ENCODE measurements at places on chromosomes 4 and X.
A peak's percentile ranks its signal among the peaks of the same experiment; 100 is the strongest.

- no peak for DNase-seq
Observed at GRCh38 chrX:150155436-150156035, 207.6 kb upstream of the MAMLD1 start.

DNA sequence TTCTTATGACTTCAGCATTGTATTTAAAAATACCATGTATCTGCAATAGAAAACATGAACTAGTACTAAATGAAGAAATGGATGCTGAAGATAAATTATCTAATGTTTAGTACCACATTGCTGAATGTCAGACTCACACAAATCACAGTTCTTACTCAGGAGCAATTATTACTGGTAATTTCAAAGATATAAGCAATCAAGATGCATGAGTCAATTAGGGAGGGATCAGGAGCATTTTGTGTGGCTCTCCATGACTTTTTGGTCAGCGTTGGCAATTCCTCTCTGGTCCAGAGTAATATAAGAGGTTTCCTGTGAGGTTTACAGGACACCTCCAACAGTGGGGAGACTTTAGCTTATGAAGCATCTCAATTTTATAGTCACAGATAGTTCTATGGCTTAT lies 167.0 kb upstream of the PCDH7 start:
- no peak for DNase-seq

- no peak for DNase-seq
Observed at GRCh38 chr4:153987291-153987690, 198.4 kb upstream of the SFRP2 start.

- DNase-seq, result peak; percentile 6
Observed at GRCh38 chrX:100995469-100995868, 26.0 kb downstream of the ARL13A start.

DNA sequence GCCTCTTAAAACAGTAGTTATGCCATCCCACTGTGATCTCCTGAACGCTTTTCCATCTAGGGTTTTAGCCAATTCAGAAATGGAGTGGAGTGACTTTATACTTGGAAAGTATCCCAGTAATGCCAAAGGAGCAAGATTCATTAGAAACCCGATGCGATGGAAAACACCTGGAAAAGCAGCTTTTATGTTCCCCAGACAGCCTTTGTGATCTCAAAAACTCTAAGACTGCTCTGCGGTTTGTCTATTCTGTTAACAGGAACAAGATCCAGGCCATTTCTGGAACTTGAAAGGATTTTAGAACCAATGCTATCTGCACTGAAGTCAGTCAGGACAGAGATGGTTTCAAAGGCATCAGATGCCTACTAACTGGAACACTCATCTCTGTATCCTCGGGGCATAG lies 145.1 kb downstream of the APBB2 start:
- DNase-seq, result no peak

DNA sequence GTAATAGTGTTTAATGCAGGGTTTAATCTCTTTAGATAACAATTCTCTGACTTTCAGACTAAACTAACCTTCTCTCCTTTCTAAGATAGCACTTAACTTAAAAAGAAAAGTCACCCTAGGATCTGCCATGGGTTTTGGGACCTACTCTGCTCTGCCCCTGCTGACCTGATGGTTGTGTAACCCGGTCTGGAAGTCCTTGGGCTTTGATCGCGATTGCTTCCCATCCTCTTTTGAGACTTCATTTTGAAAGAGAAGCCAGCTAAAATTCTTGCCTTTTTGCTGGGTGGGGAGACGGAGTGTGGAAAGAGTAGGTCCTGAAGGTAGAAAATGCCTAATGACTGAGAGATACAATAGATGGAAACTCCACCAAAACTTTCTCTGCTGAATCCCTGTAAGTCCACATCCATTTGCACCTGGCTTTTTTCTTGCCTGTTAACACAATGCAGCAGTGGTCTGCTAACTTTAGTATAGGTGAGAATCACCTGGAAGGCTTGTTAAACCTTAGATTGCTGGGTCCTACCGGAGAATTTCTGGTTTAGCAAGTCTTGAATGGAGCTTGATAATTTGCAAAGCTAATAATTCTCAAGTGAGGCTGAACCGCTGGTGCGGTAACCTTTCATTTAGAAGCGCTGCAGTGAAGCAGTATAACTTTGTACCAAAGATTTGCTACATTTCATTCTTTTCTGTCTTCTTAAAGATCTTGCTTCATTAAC lies 45.6 kb upstream of the CCSER1 start:
- DNase-seq, result no peak

DNA sequence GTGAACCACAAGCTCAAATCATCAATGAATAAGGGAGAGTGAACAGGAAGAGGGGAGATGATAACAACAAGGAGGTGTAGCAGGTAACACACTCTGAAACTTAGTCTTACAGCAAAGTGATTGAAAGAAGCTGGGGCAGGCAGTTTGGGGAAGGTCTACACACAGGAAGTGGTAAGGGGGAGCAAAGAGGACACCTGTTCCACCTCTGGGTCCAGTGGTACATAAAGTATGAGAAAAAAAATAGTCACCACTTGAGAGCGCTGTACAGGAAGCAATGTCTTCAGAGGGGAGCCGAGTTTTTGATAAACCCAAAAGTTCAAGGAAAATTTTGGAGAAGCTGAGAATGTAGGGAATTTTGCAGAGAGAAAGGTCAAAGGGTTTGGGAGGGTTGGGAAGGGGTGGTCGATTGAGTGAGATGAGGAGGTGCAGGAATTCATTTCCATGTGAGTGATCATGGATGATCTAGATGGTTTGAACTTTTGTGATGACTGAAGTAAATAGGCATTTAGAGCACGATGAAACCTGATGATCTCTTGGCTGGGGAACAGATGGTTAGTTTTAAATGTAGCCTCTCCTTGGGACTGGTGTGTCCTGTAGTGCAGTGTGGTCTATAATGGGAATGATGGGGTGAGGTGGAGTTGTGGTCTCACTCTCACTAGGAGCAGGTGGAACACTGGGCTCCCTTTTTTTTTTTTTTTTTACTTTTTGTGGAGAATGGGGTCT lies 142.0 kb downstream of the RBMX2 start:
- no peak for DNase-seq

DNA sequence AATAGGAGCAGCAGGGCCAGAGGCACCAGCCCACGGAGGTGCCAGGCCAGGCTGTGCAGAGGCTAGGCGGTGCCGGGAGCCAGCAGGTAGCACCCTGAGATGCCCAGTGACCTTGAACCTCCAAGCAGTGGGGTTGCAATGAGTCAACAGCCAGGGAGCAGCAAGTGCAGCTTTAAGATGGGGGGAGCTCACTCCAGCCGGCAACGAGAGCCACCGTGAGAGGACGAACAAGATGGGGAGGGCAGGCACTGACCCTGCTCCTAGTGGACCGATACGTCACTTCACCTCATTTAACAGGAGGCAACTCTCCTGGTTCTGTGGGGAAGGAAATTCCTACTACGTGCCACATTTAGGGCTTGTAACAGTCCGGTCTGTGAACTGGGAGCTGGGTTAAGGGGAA lies 4.8 kb downstream of the LETM1 start:
- DNase-seq, result no peak

- DNase-seq, result no peak
Observed at GRCh38 chrX:1391370-1391706, 575 bp downstream of the SLC25A6 start.

DNA sequence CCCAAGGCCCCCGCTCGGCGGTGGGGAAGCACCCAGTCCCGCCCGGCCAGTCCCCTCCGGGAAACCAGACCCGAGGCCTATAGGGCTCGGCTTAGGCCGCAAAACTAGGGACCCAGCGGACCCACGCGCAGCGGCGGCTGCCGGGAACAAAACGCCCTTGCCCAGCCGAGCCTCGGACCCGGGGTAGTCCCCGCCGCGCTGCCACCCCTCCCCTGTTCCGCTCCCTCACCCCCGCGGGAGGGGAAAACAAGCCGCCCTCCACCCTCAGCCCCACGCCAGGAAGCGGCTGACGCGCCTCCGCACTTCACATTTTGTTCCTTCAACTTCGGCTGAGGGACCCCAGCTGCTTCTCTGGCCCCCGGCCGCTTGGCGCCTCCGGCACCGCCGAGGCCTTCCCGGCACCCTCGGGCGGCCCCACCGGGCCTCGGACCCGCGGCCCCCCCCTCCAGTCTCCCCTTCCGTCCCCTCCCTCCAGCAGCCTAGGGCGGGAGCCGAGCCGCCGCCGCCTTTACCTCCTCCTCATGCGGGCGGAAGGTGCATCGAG lies 694 bp downstream of the PDS5A start:
- DNase-seq, result no peak

- DNase-seq, result no peak
Observed at GRCh38 chr4:53576676-53577372, 14.5 kb downstream of the LNX1 start.

GRCh38 chr4:22345055-22345454 lies 170.8 kb downstream of the ADGRA3 start:
- no peak for DNase-seq

GRCh38 chr4:73309211-73309610 lies 50.6 kb upstream of the ANKRD17 start:
- DNase-seq, result no peak

- peak; percentile 57 for DNase-seq
Observed at GRCh38 chr4:47704693-47705325, 133.1 kb downstream of the CORIN start.

GRCh38 chr4:57110640-57111511 lies 691 bp upstream of the IGFBP7 start:
- peak; percentile 80 for DNase-seq

DNA sequence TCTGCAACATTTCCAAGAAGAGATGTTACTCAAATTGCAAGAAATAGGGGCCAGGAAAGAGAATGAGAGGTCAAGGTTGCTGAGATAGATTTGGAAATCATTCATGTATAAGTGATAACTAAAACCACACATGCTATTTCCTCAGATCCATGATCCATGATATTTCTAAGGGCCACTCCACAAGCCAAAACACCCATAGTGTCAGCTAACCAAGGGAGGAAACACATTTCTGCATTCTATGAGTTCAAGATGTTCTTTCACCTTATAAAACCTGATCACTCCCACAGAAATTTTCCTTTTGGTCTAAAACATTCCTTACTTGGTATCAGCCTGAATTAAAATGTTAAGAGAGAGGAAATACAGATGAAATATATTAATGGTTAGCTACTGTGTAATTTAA lies 47.2 kb downstream of the TBCK start:
- DNase-seq, result no peak

DNA sequence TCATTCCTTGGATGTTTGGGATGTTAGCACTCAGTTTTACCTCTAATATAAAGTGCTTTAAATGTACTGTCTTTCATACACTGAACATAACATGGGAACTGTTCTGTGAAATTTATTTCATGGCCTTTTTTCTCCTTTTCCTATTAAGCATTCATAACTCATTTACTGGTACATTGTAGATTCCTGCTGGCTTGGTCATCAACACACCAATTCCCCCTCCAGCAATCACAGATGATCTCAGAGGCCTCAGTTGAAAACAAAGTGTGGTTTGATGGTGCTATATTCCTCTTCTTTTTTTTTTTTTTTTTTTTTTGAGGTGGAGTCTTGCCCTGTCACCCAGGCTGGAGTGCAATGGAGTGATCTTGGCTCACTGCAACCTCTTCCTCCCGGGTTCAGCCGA lies 61.9 kb upstream of the FAM47B start:
- no peak for DNase-seq

GRCh38 chr4:7830747-7831146 lies 108.9 kb downstream of the AFAP1 start:
- DNase-seq, result no peak

GRCh38 chr4:29553846-29554245 lies 1166.3 kb upstream of the PCDH7 start:
- DNase-seq, result no peak

GRCh38 chr4:38119668-38120385 lies 159.6 kb downstream of the PTTG2 start:
- peak; percentile 47 for DNase-seq

- DNase-seq, result no peak
Observed at GRCh38 chr4:968621-969394, 4.6 kb downstream of the DGKQ start.

DNA sequence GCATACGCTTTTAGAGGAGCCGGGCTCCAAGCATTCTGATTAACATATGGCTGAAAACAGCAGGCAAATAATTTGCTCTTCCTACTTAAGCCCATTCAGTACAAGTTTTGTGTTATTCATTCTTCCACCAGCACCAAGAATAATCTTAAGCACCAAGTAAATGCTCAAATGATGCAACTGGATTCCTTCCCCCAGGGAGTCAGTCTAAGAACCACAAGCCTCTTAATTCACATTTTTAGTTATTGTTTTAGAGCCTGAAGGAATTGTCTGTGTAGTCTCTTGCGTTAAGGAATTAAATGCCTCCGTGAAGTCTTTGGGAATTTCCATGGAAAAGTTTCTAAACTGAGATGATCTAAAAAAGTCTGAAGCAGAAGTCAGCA lies 61.5 kb upstream of the MAGEB2 start:
- DNase-seq, result no peak

- DNase-seq, result peak; percentile 95
Observed at GRCh38 chr4:123505095-123506010, 108.8 kb downstream of the SPRY1 start.

- no peak for DNase-seq
Observed at GRCh38 chr4:17477774-17478472, 34.0 kb downstream of the QDPR start.

- DNase-seq, result peak; percentile 96
Observed at GRCh38 chr4:112817933-112818593, 181.1 kb downstream of the LARP7 start.

- no peak for DNase-seq
Observed at GRCh38 chrX:102995316-102995715, 58.2 kb downstream of the RAB40AL start.

- DNase-seq, result no peak
Observed at GRCh38 chr4:57109411-57109846, 756 bp downstream of the IGFBP7 start.

DNA sequence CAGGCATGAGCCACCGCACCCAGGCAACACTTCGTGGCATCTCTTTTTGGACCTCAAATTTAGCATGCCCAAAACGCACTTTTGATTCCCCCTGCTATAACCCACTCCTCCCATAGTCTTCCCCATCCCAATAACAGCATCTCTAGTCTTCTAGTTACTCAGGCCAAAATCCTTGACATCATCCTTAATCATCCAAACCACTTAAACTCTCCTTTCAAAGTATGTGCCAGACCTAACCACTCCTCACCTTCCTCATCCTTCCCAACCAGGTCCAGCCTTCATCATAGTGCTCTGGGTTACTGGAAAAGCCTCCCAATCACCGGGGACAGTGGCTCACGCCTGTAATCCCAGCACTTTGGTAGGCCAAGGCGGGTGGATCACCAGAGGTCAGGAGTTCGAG lies 41.9 kb downstream of the AFAP1 start:
- DNase-seq, result no peak

DNA sequence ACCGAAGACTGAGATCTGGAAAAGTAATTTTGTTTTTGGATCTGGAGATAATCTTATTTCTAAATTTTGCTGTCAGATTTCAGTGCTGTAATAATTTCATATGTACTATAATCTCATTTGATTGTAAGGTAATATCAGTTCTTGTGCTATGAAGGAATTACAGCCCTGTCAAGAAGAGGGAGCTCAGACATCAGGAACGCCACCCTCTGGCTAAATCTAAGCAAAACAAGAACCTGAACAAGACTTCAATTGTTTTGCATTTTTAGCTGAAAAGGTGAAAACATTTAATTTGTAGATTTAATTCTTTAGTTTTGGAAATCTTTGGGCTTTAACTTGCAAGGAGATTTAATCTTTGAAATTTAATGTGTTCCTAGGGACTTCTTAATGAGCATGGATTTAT lies 525.4 kb upstream of the HS3ST1 start:
- DNase-seq, result no peak

All from ELF-1 (cell line).